ENCODE measurements at places on chromosomes 6 and 20.

- no peak for DNase-seq
Measured at GRCh38 chr6:4607793-4608192, 168.4 kb upstream of the CDYL start.

- DNase-seq = no peak
Measured at GRCh38 chr6:39927159-39927558, 7.1 kb downstream of the MOCS1 start.

GRCh38 chr6:1726341-1726768 lies 116.6 kb downstream of the FOXC1 start:
- DNase-seq = no peak

- DNase-seq = no peak
Measured at GRCh38 chr6:105593805-105594671, 191.2 kb upstream of the PREP start.

- no peak for DNase-seq
Measured at GRCh38 chr20:16438100-16438499, 135.1 kb downstream of the KIF16B start.

- no peak for DNase-seq
Measured at GRCh38 chr20:1468117-1468624, 1.5 kb upstream of the NSFL1C start.

DNA sequence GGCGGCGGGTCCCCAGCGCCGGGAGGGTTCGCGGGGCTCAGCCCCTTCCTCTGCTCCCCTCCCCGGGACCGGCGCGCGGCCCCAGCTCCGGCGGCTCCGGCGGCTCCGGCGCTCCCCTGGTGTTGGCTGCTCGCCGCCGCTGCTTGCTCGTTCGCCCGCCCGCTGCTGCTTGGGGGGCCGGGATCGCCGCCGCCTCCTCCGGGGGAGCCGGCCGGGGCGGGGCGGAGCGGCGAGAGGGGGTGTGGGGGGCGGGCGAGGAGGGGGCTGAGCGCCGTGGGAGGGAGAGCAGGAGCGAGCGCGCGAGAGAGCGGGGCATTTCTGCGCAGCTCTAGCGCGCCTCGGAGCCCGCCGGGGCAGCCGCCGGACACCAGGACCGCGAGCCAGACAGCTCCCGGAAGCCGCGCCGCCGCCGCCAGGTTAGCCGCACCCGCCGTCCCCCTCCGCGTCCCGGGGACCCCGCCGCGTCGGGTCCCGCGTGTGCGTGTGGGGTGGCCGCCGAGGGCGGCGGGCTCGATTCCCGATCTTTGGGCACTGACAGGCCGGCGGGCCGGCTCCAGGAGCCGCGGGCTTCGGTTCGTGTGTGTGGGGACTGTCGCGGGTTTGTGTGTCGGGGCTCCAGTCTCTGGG lies 62.0 kb upstream of the EPB41L1 start:
- DNase-seq = peak; percentile 77

GRCh38 chr20:48041078-48041780 lies 255.9 kb upstream of the SULF2 start:
- no peak for DNase-seq

DNA sequence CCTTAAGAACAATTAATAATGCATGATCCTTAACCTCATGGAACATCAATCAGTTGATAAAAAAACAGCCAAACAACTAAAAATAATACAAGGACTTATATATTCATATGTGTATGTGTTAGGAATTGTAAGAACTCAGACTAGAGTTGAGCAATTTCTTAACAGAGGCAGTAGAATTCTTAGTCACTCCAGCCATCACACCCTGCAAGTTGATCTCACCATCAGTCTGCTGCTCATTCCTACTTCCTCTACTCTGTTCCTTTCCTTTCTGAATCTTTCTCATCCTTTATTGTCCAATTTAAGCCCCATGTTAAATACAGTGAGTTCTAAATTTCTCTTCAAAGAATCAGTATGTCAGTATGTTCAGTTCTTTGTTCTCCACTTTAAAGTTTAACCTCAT lies 2.6 kb downstream of the ZNF165 start:
- no peak for DNase-seq

Data from K562 (cell line).